ENCODE measurements at places on chromosomes 3 and 15. TPM values are rescaled to one million over a fixed set of nuclear protein-coding genes. Genes with fewer than 3 reads are reported as not detected.

- no peak for DNase-seq
These were observed 23.3 kb upstream of the GABRR3 start for GRCh38 chr3:98058244-98058960.

The AMIGO3 gene
- total RNA-seq = not detected

DNA sequence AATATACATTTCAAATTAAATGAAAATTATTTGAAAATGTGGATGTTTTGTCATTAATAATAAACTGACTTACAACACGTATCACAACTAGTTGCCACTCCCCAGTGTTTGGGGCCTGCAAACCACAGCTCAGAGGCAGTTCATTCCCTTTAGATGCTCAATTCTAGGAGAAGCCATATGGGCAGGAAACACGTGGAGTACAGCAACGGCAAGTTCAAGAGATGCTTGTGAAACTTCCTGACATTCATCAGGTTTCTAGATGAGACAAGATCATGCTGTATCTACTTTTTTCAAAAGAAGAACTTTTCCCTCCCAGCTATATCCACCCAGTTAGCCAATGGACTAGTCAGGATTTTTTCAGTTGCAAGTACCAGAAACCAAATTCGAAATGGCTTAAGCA lies 17.6 kb upstream of the PLA2G4D start:
- DNase-seq = no peak

The SORD gene
- 2.5 TPM for total RNA-seq

- no peak for DNase-seq
These were observed 90.9 kb downstream of the SEC22A start for GRCh38 chr3:123292321-123293310.

GRCh38 chr3:105606016-105606415 lies 239.3 kb downstream of the ALCAM start:
- DNase-seq = no peak

DNA sequence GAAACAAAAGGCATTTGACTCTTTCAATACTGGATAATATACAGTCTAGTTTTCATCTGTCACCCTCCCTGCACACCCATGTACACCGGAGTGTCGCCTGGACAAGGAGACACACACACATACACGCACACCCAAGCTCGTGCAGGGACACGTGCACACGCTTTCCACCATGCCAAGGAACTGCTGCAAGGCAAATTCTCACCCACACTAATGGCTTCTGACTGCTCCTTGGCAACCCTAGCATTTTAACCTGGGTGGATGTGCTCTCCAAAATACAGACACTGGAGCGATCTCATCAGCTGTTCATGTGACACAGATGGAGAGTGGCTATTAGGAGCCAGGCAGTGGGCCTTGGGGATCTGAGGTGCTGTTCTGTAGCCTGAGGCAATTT lies 61.6 kb downstream of the MEIS2 start:
- no peak for DNase-seq

Data from dermis microvascular lymphatic vessel endothelial cell (primary cell).